ENCODE measurements at places on chromosomes 1 and 21. TPM values are rescaled to one million over a fixed set of nuclear protein-coding genes. Genes with fewer than 3 reads are reported as not detected.

The EPHX1 gene
- total RNA-seq = 41.0 TPM

DNA sequence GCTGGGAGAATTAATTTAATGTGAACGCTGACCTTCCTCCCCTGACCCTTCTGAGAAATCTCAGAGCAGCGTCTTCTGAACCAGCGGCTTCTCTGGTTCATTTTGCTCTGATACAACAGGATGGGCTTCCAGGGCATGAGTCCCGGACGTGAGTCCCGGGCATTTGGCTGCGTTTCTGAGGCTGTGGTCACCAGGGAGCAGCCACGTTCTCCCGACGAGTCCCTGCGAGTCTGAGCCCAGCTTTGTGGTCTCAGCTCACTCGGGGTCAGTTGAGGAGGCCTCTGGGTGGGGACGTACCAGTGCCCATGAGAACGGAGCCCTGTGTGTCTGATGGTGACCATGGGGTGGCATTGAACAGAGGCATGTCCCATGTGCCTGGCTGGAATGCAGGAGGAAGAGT lies 17.7 kb upstream of the OBSCN start:
- DNase-seq = no peak

GRCh38 chr1:117284399-117285215 lies 73.9 kb upstream of the VTCN1 start:
- peak; percentile 33 for DNase-seq

- no peak for DNase-seq
Observed at GRCh38 chr1:184803180-184803492, 48.5 kb upstream of the EDEM3 start.

GRCh38 chr1:5847013-5847659 lies 145.1 kb downstream of the NPHP4 start:
- peak; percentile 74 for DNase-seq

Measured in H9 (cell line).